ENCODE measurements at places on chromosomes 3 and 15.
A peak's percentile ranks its signal among the peaks of the same experiment; 100 is the strongest.

GRCh38 chr15:93245661-93246042 lies 156.6 kb upstream of the RGMA start:
- no peak for DNase-seq

DNA sequence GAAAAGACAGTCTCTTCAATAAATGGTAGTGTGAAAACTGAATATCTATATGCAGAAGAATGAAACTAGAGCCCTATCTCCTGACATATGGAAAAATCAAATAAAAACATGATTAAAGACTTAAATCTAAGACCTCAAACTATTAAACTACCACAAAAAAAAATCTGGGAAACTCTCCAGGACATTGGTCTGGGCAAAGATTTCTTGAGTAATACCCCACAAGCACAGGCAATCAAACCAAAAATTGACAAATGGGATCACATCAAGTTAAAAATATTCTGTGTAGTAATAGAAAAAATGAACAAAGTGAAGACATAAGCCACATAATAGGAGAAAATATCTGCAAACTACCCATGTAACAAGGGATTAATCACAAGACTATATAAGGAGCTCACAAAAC lies 286.4 kb downstream of the TBC1D5 start:
- DNase-seq: no peak

DNA sequence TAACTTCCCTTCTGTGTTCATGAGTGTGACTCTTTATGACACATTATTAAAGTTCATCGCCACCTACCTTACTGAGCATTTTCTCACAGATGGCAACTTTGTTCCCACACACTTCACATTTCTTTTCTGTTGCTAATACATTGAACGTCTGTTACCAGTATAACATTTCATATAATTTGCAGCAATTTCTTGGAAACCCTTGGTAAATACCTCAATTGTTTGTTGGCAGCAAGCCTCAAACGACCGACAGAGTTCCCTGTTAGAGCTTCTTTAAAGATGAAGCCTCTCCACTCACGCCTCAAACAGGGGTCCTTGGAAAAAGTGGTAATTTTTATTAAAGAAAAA lies 3.2 kb upstream of the CHSY1 start:
- DNase-seq: no peak

DNA sequence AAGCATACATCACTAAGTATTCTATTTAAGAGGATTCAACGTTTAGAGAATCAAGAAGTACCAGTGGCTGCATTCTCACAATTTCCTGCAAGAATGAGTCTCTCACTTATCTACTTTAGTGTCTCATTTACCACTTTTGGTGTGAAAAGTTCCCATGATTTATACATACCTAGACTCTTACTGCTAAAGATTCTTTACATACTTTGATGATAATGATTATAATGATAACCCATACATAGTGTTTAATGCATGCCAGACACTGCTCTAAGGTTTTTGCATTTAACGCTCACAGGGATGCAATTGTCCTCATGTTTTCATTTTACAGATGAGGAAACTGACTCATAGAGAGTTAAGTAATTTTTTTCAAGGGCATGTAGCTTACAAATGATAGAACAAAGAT lies 133.6 kb downstream of the TMEM108 start:
- no peak for DNase-seq

- no peak for DNase-seq
Observed at GRCh38 chr3:23078735-23079134, 124.4 kb upstream of the UBE2E2 start.

GRCh38 chr3:24596626-24597025 lies 102.0 kb upstream of the THRB start:
- no peak for DNase-seq

GRCh38 chr3:119181765-119182164 lies 8.4 kb downstream of the UPK1B start:
- no peak for DNase-seq

DNA sequence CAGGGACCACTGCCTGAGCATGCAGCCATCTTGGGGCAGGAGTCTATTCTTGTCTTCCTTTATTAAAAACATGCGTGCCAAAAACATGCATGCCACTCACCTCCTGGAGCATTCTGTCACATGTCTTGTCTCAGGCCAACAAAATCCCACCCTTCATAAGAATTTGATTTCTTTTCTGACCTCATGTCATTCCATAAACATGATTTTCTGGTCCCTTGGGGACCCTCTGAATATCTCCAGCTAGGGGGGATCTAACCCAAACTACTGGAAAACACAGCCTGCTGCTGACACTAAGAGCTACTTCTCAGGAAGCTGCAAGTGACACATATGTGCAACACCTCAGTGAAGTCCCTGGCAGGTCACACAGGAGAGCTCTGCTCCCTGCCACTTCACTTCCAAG lies 26.8 kb upstream of the NOX5 start:
- DNase-seq: no peak

DNA sequence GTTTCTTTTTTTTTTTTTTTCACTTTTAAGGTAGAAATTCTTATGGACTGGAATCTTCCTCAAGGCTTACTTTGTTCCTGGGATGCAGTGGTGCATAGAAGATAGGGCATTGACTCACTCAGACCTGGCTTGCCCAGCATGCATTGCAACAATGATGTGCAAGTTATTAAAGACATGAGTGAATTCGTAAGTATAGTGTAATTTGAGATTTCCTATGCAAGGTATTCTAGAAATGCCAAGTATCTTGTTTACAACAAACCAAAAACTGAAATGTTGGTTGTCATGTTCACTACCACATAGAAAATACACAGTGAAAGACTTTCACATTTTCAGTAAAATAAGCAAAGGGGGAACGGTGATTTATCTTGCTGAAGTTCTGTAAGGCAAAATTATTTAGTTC lies 56.5 kb upstream of the FNDC3B start:
- peak; percentile 45 for DNase-seq

Data from SW 1271 (cell line).